ENCODE measurements at places on chromosomes 5 and 9. TPM values are rescaled to one million over a fixed set of nuclear protein-coding genes. Genes with fewer than 3 reads are reported as not detected.

The ANKH gene
- 32.3 TPM for total RNA-seq

DNA sequence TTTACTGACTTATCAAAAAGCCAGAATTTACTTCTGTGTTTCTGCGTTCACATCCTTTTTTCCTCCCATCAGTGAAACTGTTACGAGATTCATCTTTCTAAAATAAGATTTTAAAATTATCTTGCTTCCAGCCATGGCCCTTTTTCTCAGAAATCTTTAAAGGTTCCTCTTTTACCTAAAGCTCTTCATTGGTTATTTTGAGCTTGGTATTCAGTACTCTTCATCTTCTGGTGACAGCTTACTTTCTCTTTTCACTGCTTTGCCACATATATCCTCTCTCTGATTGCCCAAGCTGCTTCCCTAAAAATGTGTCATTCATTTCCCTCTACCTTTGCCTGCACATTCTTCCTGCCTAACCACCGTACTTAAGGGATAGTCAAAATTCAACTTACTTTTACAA lies 32.3 kb downstream of the TGFBR1 start:
- DNase-seq, result no peak

GRCh38 chr5:137313526-137314175 lies 185.5 kb downstream of the SPOCK1 start:
- no peak for DNase-seq

The SLC22A4 gene
- total RNA-seq, result 11.7 TPM

The LCP2 gene
- total RNA-seq, result not detected

DNA sequence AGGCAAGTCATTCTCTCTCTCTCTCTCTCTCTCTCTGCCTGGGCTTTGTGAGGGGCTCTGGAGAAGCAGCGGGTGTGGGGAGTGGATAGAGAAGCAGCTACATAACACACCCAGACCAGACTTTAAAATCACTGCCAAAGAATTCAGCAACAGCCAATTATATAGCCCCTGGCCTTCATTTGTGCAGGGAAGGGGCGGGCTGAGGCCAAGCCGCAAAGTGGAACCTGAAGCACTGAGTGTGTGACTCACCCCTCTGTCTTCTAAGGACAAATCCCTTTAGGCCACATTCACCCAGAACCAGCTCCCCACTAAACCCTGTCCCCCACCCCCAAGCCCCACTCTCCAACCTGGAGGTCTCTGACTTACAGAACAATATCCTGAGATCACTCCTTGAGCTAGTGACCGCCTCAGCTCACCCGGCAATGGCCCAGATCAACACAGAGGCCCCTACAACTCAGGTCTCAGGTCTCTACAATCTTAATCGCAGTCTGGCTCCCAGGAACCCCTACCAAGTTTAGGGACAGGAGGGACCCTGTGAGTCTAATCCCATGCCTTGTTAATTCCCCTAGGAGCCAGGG lies 6.0 kb downstream of the B4GALT1 start:
- peak; percentile 97 for DNase-seq

The DHX29 gene
- total RNA-seq, result 41.8 TPM

GRCh38 chr5:169521366-169521983 lies 62.1 kb upstream of the SPDL1 start:
- no peak for DNase-seq

DNA sequence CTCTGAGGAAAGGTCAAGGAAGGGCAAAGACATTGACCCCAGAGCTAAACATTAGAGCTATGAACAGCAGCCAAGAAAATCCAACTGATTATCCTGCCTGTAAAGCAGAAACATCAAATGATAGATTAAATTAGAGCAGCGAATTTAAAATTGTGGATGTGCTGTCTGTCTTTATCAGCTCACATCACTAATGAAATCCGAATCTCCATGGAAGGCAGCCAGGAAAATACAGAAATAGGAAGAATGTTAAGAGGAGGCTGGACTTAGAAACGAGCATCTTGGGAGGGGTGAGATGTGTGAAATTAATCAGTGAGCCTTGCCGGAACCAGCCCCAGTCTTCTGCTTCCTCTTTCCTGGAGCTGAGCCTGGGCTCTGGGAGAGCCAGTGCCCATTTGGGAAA lies 191.0 kb downstream of the PJA2 start:
- DNase-seq, result no peak

DNA sequence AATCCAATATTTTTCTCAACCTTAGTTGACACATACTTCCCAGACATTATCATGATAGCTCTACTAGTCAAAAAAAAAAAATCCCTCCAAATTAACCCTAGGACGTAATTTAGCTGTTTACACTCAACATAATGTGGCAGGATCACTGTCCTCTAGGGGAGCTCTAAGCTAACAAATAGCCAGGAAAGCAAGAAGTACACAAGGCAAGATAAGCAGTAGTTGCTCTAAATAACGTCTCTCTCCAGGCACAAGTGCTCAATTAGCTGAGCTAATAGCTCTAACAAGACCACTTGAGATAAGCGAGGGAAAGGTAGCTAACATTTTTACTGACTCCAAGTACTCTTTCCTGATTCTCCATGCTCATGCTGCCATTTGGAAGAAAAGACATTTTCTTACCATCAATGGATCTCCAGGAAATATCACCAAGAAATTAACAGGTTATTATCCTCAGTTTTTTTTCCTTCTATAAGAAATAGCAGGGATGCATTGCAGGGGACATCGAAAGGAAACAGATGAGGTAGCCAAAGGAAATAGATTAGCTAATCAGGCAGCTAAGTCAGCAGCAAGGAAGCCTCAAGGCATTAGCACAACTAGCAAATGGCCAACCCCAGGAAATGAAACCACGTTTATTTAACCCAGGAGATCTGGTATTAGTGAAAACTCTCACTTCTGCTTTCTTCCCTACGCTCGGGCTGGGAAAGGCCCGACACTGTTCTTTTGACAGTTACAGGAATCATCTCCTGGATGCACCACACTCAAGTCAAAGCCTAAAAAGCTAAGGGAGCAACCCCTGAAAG lies 614.1 kb downstream of the PTPRD start:
- DNase-seq, result no peak

The SPTLC1 gene
- 61.7 TPM for total RNA-seq

DNA sequence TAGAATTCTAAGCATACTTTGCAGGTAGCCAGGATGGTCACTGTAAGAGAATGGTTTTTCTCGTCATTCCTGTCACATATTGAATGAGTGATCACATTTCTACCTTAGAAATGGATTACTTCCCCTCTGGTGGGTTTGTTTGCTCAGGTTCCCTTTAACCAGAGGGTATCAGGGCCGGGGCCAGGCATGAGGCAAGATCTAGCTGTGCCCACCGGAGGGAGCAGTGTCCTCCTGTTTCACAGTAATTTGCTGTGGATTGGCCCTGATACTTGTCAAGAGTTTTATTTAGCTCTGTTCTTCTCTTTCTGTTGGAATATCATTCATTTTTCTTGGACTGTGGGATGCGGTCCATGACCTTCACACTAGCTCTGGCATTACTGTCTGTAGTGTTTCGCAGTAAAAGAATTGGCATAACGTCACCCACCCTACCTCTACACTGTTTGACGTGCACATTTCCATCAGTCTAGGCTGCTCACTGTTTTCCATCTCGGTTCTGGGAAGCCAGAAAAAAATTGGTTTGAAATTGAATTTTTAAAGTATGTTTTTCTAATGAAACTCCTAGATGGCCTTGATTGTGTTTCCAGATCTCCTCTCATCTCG lies 42.4 kb upstream of the ZBED3 start:
- peak; percentile 31 for DNase-seq

DNA sequence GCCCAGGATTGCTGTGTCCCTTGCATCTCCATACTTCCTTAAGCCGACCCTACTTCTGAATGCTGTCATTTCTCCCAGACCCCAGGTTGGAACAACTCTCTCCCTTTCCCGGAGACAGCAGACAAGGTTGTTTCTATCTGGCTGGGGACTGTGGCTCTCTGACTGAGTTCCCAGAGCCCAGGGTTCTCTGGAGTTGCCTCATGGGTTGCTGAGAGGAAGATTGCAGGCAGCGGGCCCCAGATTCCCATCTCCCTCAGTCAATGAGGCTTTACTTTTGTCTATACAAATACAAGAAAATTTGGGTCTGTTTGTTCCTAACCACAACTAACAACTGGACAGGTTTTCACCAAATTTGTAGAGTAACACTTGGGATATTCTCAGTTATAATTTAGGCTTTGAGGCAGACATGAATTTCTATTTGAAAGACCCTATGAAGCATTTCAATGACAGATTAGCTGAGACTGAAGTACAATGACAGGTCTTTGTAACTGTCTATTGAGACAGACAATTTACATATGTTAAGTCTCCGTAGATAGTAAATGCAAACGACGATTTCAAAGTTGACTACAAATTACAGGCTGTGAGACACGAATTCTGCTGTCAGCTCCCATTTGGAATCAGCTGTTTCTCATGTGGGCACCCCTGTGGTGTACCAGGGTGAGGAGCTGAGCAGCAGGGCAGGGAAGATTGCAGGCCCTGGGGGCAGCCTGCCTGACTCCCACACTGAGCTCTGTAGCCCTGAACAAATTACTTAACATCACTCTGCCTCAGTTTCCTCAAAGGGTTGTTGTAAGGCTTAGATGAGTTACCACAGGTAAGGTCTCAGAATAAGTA lies 107.5 kb downstream of the ATP10B start:
- DNase-seq, result no peak

DNA sequence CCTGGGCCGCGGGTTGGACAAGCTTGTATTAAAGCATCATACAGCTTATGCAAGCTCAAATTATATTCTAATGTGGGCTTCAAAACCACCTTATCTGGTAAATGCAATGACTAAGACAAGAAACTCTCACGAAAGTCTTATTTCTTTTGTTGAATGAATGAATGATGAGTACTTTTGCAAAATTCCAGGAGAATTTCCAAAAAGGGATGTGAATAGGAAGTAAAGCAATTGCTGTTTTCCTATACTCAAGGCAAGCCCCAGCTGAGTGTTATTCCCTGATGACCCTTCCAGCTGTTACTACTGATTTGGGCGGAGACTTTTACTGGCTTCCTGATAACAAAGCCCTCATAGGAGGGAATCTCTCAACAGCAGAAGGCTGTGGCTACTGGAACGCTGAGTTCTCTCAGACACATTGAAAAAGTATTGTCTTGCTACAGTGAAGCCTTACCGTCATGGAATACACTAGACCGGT lies 162.8 kb downstream of the SREK1 start:
- no peak for DNase-seq

GRCh38 chr9:109894921-109895758 lies 115.1 kb downstream of the PALM2AKAP2 start:
- peak; percentile 72 for DNase-seq

DNA sequence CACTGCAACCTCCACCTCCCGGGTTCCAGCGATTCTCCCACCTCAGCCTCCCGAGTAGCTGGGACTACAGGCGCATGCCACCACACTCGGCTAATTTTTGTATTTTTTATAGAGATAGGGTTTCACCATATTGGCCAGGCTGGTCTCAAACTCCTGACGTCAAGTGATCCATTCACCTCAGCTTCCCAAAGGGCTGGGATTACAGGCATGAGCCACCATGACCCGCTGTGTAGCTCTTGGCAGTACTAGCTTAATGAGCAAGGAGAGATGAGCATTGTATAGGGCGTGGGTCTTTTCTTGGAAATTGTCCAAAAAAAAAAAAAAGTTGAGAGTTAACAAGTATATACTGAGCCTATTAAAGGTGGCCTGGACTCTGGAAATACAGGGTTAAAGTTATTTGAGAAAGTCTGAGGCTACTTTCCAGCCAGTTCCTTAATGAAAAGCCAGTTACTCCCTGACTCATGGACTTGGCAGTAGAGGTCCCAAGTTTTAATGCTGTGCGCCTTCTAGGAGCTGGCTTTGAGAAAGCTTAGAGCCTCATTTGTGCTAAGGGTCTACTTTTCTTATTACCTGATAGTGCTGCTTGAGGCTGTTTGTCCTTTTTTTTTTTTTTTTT lies 4.2 kb upstream of the FGF18 start:
- DNase-seq, result no peak

GRCh38 chr9:114431770-114432169 lies 44.0 kb upstream of the AKNA start:
- DNase-seq, result no peak

DNA sequence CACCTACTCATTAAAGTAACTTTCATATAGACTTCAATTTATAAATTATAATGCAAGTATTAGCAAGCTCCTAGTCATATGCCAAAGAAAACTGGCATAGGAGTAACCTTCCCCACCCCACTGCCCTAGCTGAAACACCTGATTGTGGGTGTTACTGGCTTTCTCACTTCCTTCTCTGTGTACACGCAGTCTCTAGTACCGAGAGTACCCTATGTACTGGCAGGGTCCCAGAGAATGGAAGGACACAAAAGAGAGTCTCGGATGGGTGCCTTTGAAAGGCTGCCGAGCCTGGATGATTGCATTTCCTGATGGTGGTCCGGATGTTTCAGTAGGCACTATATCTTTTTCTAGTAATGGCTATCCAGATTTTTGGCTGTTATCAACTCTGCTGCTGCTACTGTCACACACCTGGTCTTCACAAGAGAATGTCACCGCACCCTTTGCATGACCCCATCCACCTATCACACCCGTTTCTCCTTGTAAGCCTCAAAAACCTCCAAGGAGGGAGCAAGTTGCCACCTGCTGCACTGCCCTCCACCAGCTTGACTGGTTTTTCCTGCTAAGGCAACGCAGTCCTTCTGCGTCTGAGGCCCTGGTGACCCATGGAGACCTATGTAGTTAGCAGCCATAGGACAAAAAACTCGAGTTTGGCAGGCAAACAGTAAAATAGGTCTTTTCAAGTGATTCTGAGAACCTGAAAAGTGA lies 53.8 kb upstream of the CLINT1 start:
- DNase-seq, result no peak

The CCDC192 gene
- total RNA-seq, result not detected

The INSL4 gene
- total RNA-seq, result not detected

DNA sequence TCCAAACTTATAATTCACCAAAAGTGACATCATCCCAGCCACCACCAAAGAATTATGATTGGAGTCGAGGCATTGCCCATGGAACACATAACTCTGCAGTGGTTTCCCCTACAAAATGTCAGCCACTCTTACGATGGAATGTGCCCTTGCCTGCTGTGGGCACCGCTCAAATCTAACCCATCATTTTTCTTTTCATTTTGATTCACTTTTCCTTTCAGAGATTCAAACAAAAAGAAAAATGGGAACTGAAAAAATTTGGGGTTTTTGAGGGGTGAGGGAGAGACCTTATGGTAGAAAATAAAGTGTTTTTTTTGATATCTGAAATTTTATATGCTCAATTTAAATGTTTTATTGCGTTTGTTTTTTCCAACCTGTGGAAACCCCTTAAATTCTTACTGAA lies 28.1 kb downstream of the SMARCA2 start:
- DNase-seq, result no peak

DNA sequence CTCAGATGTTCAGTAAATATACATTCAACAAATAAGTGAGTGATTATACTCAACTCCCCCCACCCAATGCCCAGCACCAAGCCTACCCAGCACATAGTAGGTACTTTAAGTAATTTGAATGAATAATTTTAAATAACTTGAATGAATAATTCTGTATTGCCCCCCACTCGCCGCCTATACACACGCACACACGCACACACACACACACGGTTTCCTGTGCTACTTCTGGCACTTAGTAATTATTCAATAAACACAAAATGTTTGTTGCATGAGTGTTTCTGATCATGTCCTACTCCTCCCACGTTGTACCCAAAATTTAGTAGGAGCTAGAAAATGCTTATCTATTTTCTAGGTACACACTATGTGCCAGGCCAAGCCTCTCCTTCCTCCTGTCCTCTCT lies 16.2 kb downstream of the PCDH12 start:
- no peak for DNase-seq
